ENCODE measurements at places on chromosomes 2 and 18.

GRCh38 chr2:54977149-54977548, 73.1 kb downstream of the RTN4 start:
- DNase-seq: no peak

DNA sequence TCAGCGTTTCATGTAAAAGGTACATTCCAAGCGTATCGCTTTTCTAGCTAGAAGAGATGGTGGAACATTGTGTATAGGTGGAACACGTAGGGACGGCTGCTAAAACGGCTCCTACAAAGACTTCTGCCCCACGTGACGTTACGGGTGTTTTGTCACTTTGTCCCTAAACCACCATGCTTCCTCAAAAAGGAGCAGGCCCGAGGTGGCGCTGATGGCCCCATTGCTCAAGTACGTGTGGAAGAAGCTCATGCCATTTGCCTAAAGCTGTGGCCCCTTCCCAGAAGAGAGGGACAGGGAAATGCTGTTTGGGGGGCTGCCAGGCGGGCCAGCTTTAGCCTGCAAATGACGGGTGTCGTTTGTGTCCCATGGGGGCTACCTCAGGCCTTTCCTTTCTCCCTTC, 72.7 kb downstream of the TMEM247 start:
- DNase-seq: no peak

DNA sequence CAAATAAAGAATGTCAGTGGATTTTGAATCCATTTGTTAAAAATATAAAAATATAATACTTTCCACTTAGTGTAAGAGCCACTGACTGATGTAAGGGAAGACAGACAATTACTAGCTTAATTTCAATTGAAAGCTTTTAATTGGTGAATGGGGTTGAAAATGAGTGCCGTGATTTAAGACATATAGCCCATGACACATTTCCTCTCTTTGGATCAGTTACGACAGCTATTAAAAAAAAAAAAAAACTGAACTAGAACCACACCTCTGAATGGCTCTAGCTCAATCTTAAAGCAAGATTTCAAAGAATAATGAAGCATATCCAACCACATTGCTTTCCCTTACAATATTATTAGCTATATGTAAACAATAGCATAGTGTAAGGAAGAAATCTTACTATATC, 44.0 kb downstream of the CIB4 start:
- DNase-seq: no peak

GRCh38 chr2:17620280-17620679, 79.8 kb downstream of the VSNL1 start:
- no peak for DNase-seq

DNA sequence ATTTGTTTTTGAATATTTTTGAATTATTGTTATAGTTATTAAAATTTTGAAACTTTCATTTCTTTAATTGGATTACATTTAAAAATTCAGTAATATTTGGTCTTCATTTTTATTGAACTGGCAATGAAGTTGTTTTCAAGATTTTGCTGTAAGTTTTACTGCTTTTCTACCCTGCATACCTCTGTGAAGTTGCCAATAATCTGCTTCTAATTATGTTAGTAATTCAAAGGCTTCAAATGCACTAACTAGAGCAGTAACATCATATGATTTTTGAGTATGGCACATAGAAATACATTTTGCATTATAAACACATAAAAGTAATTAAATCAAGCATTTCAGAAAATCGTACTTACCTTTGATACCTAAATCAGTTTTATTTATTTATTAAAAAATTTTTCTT, 40.3 kb upstream of the FAM171B start:
- no peak for DNase-seq

- no peak for DNase-seq
Measured at GRCh38 chr18:45402485-45403056, 212.7 kb upstream of the SLC14A2 start.

All from activated B cell treated with CpG ODN at 0.5 μM for 24 hours (primary cell).